ENCODE measurements at places on chromosomes 7 and 10.

DNA sequence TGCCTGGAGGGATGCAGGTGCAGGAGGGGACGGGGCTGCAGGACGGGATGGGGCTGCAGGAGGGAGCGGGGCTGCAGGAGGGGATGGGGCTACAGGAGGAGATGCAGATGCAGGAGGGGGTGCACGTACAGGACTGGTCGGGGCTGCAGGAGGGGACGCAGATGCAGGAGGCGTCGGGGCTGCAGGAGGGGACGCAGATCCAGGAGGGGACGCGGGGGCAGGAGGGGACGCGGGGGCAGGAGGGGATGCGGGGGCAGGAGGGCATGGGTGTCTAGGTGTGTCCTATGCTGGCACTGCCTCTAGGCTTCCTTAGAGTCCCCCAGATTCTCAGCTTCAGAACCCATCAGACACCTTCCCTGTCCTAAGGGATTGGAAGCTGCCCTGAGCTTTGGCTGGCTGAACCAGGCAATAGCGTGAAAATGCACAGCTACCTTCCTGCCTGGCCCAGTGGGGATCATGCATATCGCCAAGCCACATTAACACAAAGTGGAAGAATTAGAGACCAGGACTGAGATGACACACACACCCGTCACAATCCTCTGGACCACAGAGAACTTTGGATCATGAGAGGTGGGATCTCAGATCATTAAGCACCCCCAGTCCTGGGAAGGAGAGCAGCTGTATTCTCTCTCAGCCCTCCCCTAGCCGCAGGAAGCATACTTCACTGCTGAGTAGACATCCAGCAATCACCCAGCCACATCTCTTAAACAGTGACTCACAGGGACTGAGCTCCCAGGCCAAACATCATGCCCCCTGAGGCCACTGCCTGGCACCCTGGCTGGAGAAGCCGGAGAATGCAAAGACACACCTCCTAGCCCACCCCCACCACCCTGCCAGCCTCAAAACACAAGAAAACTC, 67.3 kb downstream of the VWA2 start:
- DNase-seq = peak; percentile 90

DNA sequence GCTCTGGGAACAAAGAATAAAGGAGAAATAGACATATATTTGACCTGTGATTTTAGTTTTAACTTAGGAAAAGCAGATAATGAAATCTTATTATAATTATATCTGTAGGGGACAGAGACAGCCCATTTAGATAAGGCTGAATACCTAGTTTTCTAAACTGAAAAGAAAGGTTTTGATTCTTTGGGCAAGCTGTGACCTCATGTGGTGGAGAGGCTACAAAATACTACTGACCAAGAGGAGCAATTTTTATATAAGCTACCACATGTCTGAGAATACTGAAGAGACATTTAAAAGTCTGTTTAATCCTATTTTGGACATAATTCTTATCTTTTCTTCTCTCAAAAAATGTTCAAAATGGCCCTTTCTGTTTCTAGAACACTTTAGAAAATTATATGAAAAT, 271.0 kb downstream of the MTERF1 start:
- no peak for DNase-seq

- DNase-seq = no peak
Observed at GRCh38 chr10:81564143-81564542, 310.9 kb upstream of the NRG3 start.

DNA sequence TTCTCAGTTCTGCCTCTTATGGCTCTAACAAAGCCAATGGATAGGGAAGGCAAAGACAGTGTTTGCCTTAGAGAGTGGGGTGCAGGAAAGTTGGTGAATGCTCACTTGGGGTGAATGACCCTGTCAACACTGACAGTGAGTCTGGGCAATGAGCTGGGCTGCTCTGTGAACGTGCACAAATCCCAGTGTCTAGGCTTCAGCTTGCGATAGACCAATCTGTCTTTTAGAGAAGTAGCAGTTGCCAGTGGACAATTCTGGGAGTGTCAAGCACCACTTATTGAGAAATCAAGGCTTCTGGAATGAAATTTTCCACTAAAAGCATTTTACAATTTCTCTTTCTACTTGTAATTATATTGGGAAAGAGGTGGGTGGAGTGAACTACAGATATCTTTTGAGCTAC, 141.4 kb downstream of the HERPUD2 start:
- DNase-seq = no peak

DNA sequence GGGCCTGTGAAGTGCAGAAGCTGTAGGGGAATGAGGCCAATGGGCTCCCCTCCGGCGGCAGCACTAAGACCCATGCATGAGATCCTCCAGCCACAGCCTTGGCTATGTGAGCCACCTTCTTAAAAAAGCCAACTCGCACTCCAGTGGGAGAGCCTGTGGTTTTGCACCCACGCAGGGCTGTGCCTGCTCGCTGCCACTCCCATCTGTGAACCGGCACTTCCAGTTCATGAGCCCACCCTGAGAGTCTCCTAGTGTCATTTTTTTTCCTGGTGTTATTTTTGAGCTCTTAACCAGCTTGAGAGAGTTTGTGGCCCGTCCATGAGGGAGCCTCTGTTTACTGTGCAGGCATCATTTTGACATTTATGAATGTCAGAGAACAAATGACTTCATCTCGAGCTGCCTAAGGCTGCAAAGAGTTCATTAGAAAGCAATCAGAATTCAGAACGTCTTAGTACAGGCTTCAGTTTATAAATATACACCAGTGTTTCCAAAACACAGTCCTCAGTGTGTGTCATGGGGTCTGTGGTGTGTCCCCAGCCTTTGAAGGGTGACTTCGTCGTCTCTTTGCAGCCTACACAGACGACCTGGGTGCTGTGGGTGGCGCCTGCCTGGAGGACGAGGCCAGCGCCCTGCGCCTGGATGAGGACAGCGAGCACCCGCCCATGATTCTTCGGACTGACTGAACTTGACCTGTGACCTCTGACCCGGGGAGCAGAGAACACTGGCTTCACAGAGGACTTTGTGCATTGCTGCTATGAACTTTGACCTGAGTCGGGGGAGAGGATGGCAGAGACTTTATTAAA, 40.4 kb downstream of the WIPI2 start:
- no peak for DNase-seq

DNA sequence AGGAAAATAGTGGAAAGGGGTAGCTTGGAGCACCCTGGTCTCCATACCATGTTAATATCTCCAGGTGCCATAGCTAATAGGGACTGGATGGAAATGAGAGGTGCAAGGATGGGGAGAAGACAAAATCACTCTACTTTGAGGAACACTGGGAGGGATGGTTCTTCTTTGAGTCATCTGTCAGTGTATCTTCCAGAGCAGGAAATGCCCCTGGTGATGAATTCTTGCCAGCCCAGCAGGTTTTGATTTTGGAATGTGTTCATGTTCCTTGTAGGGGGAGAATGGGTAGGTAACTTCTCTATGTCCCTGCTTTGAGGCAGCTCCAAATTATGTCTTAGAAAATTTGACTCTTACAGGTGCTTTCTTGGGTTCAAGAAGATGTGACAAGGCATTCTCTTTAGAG, 177.0 kb upstream of the GLI3 start:
- DNase-seq = no peak

DNA sequence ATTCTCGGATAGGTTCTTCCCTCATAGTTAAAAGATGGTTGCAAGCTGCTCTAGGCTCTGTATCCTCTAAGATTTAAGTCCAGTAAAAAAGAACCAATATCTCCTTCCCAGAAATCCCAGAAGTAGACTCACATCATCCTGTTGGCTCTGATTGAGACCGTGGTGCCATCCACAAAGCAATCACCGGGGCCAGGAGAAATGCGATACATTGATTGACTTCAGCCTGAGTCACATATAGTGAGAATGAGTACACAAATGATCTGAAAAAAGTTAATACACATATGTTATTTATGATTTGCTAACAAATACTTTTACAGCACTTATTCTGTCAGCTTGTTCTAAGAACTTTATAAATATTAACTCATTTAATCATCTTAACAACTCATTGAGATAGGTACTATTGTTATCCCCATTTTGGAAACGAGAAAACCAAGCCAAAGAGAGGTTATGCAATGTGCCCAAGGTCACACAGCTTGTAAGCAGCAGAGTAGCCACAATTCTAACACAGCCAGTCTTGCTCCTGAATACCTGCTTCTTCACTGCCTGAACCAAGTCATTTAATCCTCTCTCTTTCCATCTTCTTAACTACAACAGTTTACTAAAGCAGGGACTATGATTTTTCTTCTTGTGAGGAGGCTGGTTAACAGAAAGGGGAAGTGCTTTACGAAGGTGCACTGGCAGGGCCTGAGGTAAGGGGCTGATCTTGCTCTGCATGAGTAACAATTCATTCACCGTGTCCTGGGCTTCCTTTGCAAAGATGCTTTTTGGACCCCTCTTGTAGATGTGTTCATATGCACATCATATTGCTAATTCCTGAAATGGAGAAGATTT, 177.0 kb downstream of the REEP3 start:
- no peak for DNase-seq

DNA sequence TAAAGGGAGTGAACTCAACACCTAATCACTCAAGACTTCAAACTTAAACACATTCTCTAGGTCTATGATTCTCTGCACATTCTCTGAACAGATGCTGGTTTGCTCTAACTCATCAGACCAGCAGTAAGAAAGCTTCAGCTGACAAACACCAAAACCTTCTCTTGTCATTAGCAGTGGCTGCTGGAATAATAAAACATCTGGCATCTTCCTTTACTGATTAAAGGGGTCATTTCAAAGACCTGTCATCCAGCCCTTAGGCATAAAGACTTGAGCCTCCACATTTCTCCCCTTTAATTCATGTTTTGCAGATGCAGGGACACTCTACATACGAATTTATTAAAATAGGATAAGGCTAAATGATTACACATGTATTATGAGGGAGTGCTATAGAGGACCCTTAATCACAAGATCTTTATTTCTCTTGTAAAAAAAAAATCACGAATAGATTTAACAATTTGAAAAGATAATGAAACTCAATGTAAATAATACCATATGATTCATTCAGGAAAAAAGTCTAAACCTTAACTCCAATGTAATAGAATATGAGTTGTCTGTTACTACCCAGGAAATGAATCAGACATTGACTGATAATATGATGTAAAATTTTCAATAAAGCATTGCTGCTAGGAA, 152.4 kb upstream of the GNAI1 start:
- DNase-seq = no peak

- DNase-seq = no peak
Observed at GRCh38 chr10:73953665-73954064, 42.7 kb downstream of the PLAU start.

DNA sequence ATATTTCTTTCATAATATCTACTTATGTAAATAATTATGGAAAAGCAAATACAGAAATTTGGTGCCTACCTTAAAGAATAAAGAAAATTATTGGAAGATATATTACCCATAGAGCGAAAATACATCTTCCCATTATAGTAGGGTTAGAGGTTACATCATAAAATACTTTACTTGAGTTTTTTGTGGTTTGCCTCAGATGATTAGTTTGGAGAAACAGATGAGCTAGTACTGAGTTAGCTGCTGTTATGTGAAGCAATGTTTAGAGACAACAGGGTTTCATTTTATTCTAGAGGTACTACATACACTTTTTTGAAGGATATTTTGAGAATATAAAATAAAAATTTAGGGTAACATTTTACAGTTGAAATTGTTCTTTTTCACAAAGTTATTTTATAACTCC, 2.9 kb upstream of the MLLT10 start:
- no peak for DNase-seq

DNA sequence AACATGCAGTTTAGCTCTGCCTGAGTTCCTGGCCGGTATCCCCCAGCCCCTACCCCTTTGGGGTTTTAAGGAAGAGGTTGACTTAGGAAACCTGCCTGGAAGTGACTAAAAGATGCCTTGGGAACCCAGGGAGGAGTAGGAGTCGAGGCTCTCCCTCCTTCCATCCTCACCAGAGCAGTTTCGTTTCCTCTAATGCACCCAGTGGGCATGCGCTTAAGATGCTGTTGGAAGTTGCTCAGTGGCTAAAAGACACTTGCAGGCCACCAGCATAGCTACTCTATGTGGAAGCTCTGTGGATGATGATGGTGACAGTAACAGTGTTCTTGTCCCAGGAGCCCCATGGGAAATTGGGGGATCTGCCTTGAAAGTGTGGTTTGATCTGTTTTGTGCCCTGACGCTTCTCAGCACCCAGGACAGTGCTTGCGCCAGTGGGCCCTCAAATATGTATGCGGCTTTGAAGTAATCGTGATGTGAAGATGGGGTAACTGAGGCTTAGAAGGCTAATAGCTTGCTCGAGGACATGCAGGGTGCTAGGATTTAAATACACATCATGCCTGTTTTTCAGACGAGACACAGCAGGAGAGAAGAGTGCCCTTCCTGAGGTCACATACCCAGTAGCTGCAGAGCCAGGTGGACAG, 32.0 kb downstream of the TBATA start:
- no peak for DNase-seq

- DNase-seq = no peak
Observed at GRCh38 chr7:150345012-150345411, 3.6 kb upstream of the RARRES2 start.

DNA sequence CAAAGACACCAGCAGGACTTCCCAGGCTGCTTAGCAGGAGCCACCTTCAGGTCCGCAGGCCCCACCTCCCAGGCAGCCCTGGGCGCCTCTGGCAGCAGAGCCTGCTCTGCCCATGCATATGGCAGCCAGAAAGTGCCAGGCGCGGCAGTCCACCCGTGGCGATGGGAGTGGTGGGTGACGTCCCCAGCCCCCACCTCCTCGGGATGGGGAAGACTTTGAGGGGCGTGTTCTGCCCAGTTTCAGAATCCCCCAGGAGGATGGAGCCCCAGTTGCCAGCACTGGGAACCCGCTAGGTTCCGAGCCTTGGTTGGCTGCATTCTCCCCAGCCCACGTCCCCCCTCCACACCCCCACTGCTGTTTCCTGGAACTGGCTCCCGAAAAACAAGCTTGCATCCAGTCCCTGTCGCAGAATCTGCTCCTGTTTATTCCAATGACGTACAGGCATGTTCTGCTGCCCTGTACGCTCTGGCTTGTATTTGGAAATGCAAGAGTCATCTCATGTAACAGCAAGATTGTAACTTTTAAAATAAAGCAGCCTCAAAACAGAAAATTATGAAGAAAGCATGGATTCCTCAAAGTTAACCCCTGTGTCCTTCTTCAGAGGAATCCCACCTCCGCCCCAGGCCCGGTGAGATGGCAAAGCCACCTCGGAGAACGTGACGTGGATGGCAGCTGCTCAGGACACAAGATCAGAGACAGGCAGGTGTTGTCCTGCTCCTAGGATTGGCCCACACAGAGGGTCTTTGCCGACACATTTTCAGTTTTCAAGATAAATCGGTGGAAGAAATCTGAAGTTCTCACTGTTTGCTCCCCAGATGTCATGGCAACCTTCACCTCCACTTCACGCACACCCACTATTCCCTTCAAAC, 87.8 kb upstream of the PPP2R2D start:
- DNase-seq = no peak

- DNase-seq = no peak
Observed at GRCh38 chr10:96345222-96345621, 13.6 kb downstream of the OPALIN start.

DNA sequence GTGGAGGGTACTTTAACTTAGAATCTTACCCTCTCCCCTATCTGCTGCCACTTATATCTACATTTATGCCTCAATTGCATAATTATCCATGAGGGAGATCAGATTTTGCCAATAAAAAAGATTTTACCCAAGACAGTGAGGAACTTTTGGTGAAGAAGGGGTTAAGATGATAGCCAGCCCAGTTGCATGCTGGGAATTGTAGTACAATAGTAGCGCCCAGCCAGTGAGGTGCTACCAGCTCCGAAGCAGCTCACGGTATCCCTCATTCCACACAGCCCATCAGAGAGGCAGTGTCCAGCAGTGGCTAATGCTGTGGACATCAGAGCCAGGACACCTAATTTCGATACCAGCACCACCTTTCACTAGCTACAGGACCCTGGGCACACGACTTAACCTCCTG, 5.9 kb upstream of the LGI1 start:
- peak; percentile 50 for DNase-seq
